ENCODE measurements at places on chromosomes 1 and 21.

DNA sequence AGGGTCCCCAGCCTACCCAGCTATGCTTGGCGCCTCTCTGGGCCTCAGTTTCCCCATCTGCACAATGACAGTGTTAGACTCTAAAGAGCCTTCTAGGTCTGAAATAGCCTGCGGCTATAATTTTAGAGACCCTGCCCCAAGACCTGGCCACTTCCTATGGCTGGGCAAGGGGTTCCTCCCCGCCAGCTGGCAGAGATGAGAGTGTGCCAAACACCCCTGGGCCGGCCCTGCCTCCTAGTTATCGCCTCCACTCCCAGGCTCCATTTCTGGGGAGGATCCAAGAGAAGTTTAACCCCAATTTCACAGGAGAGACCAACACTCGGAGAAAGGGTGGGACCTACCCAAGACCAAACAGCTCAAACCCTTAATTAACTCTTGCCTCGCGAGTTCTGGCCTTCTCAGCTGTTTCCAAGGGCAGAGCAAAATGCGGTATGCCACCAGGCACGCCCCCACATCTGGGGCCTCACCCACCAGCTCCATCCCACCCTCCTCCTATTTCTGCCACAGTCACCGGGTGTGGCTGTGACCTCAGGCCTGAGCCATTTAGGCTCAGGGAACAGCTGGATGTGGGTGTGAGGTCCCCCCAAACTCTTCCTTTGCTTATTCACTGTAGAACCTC is 35.7 kb downstream of the TTC39A start:
- no peak for DNase-seq

DNA sequence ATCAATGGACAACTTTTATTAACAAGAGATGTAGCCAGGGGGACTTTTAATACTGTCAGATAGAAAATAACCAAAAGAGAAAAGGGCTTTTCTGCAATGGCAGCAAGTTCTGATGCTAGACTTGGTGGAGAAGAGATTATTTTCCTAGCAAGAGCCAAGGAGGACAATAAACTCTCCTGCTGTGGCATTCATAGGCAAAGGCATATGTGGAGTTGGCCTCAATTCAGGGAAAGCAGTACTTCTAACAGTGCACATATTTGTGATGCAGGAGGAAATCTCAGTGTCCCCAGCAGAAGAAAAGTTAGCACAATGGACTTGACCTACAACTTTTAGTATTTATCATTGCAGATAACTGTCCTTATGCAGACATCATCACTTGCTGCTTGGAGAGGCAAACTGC is 75.1 kb upstream of the GRIK1 start:
- DNase-seq = no peak

- no peak for DNase-seq
Observed at GRCh38 chr1:159602501-159602999, 14.9 kb downstream of the APCS start.

- no peak for DNase-seq
Observed at GRCh38 chr1:219380463-219380862, 206.8 kb downstream of the LYPLAL1 start.

Measured in kidney capillary endothelial cell (primary cell).